Ovary (tissue), 10 donors: ENCODE measurements at places on chromosomes 2 and 18.

DNA sequence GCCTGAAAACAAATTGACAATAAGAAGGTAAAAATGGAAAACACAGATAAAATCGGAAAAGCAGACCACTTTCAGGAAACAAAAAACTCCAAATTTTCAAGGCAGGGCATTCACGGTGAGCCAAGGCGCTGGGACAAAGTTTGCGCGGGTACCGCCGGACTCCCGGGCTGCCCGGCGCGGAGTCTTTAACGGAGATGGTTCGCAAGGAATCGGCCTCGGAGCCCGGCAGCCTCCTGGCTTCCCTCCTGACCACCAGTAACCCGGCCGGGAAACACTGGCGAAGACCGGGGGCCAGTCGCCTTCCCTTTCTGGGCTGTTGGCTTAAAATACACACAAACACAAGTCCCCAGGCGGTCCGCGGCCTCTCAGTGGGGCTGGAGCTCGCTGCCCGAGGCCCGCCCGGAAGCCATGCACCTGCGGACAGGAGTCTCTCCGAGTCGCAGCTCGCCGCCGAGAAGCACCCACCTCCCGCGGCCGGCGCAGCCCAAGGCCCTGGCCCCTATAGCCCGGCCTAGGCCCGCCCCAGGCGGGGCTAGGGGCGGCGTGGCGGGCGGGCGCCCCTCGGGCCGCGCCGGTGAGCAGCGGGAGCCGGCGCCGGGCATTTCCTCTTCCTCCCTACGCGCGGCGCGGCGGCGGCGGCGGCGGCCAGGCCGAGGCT lies 622 bp upstream of the KCMF1 start:
- DNase-seq = peak; percentile 62

- no peak for DNase-seq
Measured at GRCh38 chr2:27291865-27292264, 9.6 kb downstream of the TRIM54 start.

DNA sequence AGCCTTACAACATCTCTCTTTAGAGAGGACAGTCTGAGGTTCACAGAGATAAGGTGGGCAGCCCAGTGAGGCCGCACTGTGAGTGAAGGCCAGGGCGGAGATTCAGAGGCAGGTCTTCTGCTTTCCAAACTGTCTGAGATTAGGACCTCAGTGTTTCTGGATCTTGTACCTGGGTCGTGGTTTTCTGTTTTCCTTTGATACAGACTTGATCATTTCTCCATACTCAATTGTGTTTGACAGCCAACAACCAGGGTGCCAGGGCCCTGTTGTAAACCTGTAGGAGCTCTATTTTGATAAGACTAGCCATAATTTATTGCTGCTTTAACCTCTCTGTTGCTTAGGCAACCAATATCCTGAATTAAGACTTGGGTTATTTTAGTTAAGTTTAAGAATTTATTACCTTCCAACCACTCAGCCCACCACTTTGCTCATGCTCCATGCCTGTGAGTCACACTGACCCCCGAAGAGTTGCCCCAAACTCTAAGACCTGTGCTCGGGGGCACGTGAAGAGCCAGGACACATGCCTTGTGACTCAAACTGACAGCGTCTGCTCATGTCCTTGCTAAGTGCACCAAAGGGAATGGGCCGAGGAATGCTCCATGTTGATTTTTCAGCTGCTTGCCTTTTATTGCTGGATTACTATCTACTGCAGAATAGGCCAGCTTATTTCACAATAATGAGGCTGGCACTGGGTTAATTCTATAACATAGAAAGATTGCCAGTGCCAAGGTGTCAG lies 248.6 kb downstream of the BCL2 start:
- DNase-seq = no peak

DNA sequence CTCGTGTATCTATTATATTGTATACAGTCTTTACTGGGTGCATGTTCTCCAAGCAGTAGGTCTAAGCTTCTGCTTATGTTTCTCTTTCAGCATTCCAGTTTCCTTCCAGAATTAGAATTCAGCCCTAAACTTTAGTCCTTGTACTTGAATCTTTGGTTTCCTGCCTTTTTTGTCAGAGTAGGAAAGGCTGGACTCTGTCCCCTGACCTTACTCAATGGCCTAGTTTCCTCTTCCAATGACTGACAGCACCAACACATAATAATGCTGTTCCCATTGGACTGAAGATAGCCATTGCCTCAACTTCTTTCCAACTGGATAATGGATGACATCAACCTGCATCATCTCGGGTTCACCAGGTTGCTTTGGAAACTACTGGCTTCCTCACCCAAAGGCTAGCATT lies 217.0 kb downstream of the FIGN start:
- no peak for DNase-seq

- DNase-seq = peak; percentile 72
Measured at GRCh38 chr2:202632682-202633290, 2.0 kb upstream of the FAM117B start.

- no peak for DNase-seq
Measured at GRCh38 chr2:164903204-164903603, 52.1 kb downstream of the SLC38A11 start.

DNA sequence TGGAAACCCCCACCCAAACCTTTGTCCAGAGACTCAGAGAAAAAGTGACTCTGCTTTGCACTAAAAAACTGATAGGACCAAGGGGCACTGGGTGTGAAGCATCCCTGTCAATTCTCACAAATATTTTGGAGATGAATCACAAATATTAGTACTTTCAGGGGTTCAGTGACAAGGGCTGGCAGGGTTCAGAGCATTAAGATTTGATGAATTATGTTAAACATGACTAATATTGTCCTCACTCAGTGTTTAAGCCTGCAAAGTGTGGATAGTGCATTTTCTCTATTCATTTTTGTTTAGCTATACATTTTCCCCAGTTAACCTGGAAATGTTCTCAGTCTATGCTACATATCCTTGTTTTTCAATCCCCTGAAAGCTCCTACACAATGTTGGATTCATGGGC lies 65.3 kb upstream of the CCDC68 start:
- DNase-seq = no peak

DNA sequence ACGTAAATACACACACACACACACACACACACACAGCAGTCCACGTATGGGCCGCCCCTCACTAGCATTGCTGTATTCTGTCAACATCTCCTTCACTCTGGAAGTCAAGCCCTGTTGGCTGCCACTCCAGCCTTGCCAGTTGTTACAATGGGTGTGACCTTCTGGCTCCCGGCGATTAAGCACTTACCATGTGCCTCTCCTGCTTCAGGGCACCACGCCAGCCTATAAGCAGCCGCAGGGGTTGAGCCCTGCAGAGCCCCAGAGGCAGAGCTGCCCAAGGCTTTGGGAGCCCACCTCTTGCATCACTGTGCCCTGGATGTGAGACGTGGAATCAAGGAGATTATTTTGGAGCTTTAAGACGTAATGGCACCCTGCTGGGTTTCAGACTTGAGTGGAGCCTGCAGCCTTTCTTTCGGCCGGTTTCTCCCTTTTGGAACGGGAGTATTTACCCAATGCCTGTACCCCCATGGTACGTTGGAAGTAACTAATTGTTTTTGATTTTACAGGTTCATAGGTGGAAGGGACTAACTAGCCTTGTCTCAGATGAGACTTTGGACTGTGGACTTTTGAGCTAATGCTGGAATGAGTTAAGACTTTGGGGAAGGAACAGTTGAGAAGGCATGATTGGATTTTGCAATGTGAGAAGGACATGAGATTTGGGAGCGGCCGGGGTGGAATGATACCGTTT lies 54.5 kb upstream of the ROCK2 start:
- DNase-seq = no peak

DNA sequence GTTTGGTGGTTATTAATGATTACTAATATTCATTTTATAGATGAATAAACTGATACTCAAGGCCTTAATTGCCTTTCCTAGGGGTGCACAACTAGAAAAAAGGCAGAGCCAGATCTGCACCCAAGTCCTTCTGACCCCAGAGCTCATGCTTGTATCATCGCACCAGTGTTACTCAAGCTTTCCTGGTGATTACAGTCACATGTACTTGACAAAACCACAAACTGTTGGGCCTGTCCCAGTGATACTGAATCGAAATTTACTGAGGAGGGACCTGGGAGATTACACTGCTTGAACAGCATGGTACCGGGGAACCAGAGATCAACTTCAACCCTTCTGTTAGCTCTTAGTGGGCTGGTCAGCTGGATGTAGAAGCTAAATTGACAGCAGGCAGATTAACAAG lies 33.7 kb downstream of the FASTKD2 start:
- DNase-seq = no peak

- DNase-seq = no peak
Measured at GRCh38 chr2:232518844-232519243, 1.3 kb upstream of the PRSS56 start.

DNA sequence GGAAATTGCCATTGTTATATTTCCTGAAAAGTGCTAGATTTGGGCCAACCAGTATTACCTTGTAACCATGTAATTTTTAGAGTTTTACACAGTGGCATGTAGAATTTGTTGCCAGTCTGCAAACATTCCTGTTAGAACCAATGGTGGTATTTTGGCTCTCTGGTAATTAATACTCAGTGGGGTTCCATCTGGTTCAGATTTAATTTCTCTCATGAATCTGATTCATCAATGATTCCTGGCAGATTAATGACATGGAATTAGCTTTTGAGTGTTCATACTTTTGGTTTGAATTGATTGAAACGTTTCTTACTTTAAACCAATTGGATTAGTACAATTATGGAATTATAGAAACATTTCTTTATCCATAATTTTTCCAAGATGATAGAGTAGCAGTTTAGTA lies 93.2 kb downstream of the MC4R start:
- DNase-seq = no peak

- DNase-seq = no peak
Measured at GRCh38 chr2:188478724-188479123, 187.1 kb downstream of the GULP1 start.

- peak; percentile 46 for DNase-seq
Measured at GRCh38 chr2:20065885-20066602, 14.6 kb upstream of the LAPTM4A start.

GRCh38 chr2:102839668-102840388 lies 78.0 kb downstream of the TMEM182 start:
- DNase-seq = no peak

DNA sequence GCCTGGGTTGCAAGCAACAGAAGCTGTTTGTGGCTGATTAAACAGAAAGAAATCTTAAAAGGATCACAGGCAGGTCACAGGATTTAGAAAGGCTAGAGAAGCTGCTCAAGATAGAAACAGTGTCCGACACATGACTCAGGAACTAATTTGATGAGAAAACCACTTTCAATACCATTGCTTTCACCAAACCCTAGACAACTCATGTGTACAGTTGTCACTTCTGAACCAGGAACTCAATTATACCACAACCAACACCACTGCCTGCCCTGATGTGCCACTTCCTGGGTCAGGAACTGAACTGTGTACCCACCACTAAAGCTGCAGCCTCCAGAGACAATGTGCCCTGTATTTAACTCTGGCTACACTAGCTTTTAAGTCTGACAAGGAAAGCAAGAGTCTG lies 56.0 kb downstream of the TMEM247 start:
- no peak for DNase-seq

GRCh38 chr2:237978058-237978712 lies 11.4 kb downstream of the UBE2F start:
- DNase-seq = no peak
